ENCODE measurements at places on chromosomes 3 and 15.
A peak's percentile ranks its signal among the peaks of the same experiment; 100 is the strongest.

- no peak for DNase-seq
Observed at GRCh38 chr15:87578776-87579175, 677.8 kb downstream of the NTRK3 start.

GRCh38 chr15:31327669-31328427 lies 1.2 kb downstream of the KLF13 start:
- DNase-seq: peak; percentile 81

GRCh38 chr3:131326307-131326706 lies 55.3 kb upstream of the NUDT16 start:
- no peak for DNase-seq

DNA sequence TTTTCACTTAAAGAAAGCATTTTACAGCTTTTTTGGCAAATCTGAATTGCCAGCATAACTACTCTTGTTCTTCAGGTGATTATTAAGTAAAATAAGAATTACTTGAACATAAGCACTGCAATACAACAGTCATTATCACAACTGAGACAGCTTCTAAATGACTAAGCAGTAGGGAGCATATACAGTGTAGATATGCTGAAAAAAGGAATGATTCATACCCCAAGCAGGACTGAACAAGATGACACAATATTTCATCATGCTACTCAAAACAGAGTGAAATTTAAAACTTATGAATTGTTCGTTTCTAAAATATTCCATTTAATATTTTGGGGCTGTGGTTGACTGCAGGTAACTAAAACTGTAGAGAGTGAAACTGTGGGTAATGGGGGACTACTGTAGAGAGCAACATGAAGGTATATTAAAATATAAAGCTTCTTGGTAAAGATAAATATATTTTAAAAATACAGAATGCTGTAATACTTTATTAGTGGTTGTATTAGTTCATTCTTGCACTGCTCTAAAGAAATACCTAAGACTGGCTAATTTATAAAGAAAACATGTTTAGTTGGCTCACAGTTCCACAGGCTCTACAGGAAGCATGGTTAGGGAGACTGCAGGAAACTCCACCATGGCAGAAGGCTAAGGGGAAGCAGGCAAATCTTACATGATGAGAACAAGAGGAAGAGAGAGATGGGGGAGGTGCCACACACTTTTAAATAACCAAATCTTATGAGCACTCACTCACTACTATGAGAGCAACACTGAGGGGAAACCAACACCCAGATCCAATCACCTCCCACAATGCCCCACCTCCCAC lies 84.8 kb downstream of the DCLK3 start:
- DNase-seq: no peak

GRCh38 chr3:164730815-164731360 lies 347.4 kb downstream of the SI start:
- DNase-seq: no peak

DNA sequence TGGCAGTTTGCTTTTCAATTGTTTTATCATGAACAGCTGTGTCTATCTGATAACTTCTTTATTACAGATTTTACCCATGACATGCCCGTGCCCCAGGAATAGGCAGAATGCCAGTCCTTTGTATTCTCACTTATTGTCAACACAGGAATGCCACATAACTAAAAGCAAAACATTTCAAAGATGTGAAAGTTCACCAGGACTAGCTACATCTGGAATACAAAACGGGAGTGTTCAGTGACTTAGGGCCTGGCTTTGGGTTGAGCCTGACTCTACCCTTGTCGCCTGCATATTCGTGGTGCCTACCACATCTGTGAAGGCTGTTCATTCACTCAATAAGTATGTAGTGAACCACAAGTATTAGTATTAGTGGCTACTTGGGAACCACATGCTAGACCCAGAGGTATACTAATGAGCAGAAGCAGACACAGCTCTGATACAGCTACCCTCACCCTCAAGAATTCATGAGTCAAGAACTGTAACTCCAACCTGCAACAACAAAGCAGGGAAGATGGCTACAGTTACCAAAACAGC lies 2.9 kb downstream of the TNFSF10 start:
- no peak for DNase-seq

All from aorta (tissue), 5 donors.